ENCODE measurements at places on chromosomes 5 and 9.

GRCh38 chr9:127785933-127786772 is at the start of gene CDK9:
CDK9 (plus strand) TSS chr9:127786034; CDS start chr9:127786149, 115 bp downstream.
- DNase-seq, result peak; percentile 97

- DNase-seq, result no peak
Observed at GRCh38 chr5:120794121-120794520, 330.0 kb downstream of the PRR16 start.

- peak; percentile 44 for DNase-seq
Observed at GRCh38 chr5:72378639-72379289, 58.6 kb downstream of the PTCD2 start.

GRCh38 chr5:160565376-160565775 is 143.7 kb downstream of the PTTG1 start:
- DNase-seq, result no peak

- no peak for DNase-seq
Observed at GRCh38 chr5:143582869-143583268, 179.4 kb upstream of the NR3C1 start.

- no peak for DNase-seq
Observed at GRCh38 chr9:135020481-135021392, 66.7 kb upstream of the OLFM1 start.

DNA sequence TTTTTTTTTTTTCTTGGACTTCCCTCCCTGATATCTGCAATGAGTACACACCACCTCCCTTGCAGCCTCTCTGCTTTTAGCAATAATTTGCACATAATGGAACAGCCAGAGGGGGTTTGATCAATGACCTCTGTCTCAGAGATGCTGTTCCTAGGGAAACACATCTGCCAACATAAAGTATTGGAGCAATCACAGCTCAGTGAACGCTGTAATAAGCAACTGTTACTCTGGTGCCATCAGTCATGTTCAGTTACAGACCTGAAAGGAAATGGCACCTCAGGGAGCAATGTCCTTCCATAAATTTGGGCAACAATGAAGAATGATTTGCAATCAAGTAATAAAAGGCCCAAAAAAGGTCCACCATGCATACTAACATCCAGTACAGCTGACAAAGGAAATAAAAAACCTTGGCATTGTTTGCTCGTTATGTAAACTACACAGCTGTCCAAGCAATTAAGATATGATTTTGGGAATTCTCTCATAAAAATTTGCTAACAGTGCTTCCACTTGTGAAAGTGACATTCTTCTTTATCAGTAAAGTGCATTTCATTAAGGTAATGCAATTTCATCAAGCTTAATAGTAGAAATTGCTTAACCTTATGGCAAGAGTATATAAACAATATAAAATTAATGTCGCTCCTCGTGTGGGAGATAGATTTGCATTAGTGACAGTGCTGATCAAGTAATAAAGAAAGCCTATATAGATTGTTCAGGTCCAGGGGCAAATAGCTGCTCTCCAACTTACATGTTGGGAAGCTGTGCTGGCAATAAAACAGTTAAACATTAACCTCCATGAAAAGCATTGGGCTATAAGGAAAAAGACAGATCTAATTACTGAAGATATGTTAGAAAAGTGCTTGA is 167.8 kb downstream of the RASEF start:
- DNase-seq, result no peak

DNA sequence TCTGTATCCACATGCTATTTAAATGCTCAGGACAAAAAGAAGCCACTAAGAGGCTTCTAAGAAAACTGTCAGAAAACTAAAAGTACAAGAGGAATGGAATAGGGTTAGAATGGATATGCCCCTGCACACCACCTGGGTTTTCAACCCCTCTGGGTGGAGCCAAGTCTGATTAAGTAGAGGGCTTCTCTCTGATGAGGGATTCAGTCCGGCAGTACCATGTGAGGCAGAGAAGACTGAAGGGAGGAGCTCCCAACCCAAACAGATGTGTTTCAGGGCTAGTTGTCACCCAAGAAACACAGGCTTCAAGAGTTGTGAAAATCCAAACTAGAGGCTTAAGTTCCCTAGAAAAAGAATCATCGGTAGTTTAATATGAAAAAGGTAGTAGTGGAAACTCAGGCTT is 12.5 kb downstream of the NREP start:
- no peak for DNase-seq

- DNase-seq, result no peak
Observed at GRCh38 chr5:171750311-171750788, 35.3 kb upstream of the SMIM23 start.

DNA sequence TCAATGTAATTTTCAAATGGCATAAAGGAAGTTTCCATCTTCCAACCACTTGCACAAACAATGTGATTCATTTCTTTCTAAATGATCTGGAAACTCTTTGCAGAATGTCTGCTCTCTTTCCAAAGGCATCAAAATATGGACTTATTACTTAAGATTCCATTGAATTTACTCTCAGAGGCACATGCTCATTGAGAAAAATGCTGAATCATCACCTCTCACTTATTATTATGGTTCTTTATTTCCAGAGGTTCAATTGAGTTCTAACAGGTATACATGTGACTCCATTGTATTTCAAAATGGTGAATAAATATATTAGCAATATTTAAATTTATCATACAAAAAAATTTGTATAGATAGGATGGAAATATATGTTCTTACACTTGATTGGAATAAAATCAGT is 1140.6 kb downstream of the EFNA5 start:
- DNase-seq, result no peak

DNA sequence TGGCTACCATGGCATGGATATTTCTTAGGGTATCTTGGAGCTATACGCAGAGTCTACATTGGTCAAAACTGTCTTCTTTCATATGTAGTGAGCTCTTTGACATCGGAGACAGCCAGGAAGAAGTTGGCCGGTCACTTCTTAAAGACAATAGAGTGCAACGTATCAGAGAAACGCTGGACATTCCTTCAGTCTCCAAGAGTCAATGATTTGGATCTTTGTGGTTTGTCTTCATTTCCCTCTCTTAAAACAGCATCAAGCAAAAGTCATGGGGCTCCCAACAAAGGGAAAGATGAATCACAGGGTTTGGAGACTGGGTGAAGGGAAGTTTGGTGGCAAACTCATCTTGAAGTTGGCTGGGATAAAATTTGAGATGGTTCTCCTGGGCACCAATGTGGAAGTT is 320.1 kb downstream of the AGTPBP1 start:
- DNase-seq, result no peak

DNA sequence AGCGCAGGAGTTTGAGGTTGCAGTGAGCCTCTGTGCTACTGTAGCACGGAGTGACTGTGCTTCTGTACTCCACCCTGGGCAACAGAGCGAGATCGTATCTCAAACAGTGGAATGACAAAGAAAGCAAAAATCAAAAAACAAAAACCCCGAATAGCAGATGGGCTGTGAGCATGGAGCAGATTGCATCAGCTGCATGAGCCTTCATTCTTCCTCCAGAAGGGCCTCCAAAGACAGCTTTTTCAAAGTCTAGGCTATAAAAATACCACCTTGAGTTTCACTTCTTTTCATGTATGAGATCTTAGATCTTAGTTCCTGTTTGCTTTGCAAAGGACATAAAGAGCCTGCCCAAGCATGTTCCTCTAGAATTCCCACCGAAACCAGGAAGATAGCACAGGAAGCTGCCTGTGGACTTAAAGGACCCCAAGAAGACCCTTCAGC is 15.0 kb upstream of the HSPB3 start:
- DNase-seq, result peak; percentile 20

DNA sequence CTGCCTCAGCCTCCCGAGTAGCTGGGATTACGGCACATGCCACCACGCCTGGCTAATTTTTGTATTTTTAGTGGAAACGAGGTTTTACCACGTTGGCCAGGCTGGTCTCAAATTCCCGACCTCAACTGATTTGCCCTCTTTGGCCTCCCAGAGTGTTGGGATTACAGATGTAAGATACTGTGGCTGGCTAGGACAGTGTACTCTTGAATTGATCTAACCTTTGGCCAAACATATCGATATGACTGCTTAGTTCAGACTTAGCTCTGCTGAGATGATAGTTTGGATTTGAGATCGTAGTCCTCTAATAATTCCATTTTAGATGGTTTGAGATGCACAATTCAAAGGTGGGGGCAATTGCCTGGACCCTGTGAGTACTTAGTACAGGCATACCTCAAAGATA is 15.2 kb downstream of the TXNDC15 start:
- DNase-seq, result no peak

- no peak for DNase-seq
Observed at GRCh38 chr5:15899481-15899880, 280.1 kb downstream of the MARCHF11 start.

DNA sequence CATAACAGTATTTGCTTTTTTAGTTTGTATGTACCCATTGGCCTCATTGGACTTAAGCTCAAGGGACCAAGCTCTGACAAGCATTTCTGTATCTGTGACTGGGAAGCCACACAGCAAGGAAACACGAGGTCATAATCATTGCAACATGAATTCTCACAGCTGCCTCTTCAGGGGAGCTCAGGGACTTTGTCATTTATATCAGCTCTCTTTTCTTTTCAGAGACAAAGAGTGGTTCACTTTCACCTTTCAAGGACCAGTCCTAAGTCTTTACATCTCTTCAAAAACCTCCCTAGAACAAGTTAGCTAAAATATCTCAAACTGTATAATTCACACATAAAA is 58.6 kb downstream of the ADAMTS12 start:
- DNase-seq, result no peak

Data from stomach (tissue), 19 donors.